Tibial nerve (tissue), 4 donors: ENCODE measurements at places on chromosomes 1 and 21. TPM values are rescaled to one million over a fixed set of nuclear protein-coding genes. Genes with fewer than 3 reads are reported as not detected.
A peak's percentile ranks its signal among the peaks of the same experiment; 100 is the strongest.

- no peaks in the 10 kb centered on the region for H3K27me3 ChIP-seq
- no peaks in the 10 kb centered on the region for H3K36me3 ChIP-seq
- no peak overlapping the region for H3K27ac ChIP-seq
- H3K4me3 ChIP-seq: no peak overlapping the region
- peak; percentile 24 for DNase-seq
These were observed 35.6 kb downstream of the MSTO1 start for GRCh38 chr1:155645648-155646047.

- H3K36me3 ChIP-seq: no peaks in the 10 kb centered on the region
- H3K27me3 ChIP-seq: no peaks in the 10 kb centered on the region
- H3K4me1 ChIP-seq: no peaks in the 10 kb centered on the region
- DNase-seq: no peak
- no peak overlapping the region for H3K27ac ChIP-seq
These were observed 102.1 kb downstream of the SNX7 start for GRCh38 chr1:98763488-98764150.

- no peak overlapping the region for H3K27ac ChIP-seq
- H3K36me3 ChIP-seq: no peaks in the 10 kb centered on the region
- DNase-seq: no peak
- H3K4me3 ChIP-seq: no peak overlapping the region
These were observed 17.4 kb upstream of the FASLG start for GRCh38 chr1:172641492-172641891.

DNA sequence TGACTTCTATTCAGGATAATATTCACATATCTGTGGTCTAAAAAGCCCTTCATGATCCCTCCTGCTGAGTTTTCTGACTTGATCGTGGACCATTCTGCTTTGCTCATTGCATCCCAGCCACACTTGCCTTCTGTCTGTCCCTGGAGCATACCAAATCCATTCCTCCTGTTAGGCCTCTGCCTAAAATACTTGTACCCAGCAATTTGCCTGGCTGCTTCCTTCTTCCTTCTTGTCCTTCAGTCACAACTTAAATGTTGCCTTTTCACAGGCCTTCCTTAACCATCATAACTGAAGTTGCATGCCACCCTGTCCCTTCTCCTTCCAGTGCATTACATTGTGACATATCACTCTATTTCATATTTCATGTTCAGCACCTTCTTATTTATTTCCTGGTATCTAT is 4.3 kb downstream of the CR2 start:
- H3K36me3 ChIP-seq: no peaks in the 10 kb centered on the region
- H3K27me3 ChIP-seq: no peaks in the 10 kb centered on the region
- DNase-seq: no peak

GRCh38 chr1:182146286-182146685 is 84.8 kb upstream of the ZNF648 start:
- H3K4me1 ChIP-seq: peaks cover 49% of the 10 kb centered on the region
- no peaks in the 10 kb centered on the region for H3K36me3 ChIP-seq
- no peaks in the 10 kb centered on the region for H3K27me3 ChIP-seq

DNA sequence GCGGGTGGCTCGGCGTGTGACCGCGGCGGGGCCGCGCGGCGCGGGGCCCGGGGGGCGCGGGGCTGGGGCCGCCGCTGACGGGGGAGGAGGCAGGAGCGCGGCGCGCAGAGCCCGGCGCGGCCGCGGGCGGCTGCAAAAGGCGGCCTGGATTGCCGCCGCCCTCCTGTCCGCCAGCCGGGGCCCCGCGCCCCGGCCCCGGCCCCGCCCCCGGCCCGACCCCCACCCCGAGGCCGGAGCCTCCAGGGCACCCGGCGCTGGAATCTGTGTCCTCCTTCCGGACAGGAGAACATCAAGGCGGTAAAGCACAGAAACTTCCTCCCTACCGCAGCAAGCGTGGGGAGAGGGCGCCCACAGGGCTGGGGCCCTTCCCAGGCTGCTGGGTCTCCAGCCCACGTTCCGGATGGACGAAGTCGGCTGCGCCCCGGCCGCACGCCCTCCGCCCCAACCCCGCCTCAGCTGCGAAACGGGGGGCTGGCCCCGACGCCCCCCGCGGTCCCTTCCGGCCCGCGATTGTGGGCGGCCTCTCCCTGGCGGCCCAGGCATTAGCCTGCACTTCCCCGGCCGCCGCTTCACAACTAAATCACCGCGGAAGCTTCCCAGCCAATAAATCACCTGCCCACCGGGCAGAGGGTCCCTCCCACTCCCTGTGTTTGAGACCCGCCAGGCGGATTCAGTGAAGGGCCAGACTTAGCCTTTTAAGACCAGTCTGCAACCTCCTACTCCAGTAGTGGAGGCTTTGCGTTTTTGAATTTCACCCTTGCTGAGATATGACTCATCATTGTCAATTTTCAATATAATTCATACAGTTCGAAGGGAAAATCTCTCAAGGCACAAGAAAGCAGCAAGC is 106.0 kb downstream of the SLC45A1 start:
- H3K36me3 ChIP-seq: peaks cover 8% of the 10 kb centered on the region
- H3K4me1 ChIP-seq: peaks cover 62% of the 10 kb centered on the region
- peak; percentile 42 for DNase-seq
- H3K27me3 ChIP-seq: no peaks in the 10 kb centered on the region

DNA sequence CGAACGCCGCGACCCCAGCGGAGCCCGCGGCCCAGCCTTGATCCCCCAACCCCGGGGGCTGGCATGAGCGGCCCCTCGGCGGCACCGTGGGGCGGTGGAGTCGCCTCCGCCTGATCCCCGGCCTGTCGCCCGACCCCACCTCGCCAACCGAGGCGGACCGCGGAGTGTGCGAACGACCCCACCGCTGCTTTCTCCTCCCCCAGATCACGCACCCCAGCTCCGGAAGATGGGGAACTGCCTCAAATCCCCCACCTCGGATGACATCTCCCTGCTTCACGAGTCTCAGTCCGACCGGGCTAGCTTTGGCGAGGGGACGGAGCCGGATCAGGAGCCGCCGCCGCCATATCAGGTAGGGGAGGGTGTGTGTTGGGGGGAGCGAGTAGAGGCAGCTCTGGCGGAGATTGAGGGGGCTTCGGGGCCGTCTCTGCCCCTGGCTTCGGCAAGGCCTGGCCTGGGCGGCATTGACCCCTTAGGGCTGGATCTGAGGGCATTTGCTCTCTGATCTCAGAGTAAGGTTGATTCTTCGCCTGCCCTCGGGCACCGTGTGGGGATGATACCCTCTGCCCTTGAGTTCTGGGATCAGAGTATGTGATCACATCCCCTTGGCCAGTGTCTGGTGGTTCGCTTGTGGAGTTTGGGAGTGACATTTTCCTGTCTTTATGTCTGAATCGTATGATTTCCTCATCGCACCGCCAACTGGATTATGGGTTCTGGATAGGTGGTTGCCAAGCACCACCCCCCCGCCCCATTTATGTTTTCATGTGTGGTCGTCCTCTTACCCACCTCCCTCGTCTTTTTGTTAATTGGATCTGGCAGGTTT is 668 bp downstream of the RNF11 start:
- H3K4me1 ChIP-seq: peaks cover 27% of the 10 kb centered on the region
- peak overlapping the region; percentile 93 for H3K27ac ChIP-seq
- peak overlapping the region; percentile 84 for H3K4me3 ChIP-seq
- no peaks in the 10 kb centered on the region for H3K36me3 ChIP-seq
- H3K27me3 ChIP-seq: no peaks in the 10 kb centered on the region
- peak; percentile 43 for DNase-seq

GRCh38 chr1:9787702-9788101 is 36.1 kb downstream of the CLSTN1 start:
- no peak overlapping the region for H3K4me3 ChIP-seq
- H3K27ac ChIP-seq: no peak overlapping the region
- no peaks in the 10 kb centered on the region for H3K27me3 ChIP-seq
- H3K4me1 ChIP-seq: no peaks in the 10 kb centered on the region

- H3K27ac ChIP-seq: no peak overlapping the region
- no peak for DNase-seq
- no peaks in the 10 kb centered on the region for H3K4me1 ChIP-seq
- H3K36me3 ChIP-seq: no peaks in the 10 kb centered on the region
These were observed 9.4 kb downstream of the CR2 start for GRCh38 chr1:207463571-207463970.

- H3K4me1 ChIP-seq: no peaks in the 10 kb centered on the region
- DNase-seq: no peak
- no peaks in the 10 kb centered on the region for H3K36me3 ChIP-seq
- no peak overlapping the region for H3K27ac ChIP-seq
- H3K4me3 ChIP-seq: no peak overlapping the region
These were observed 123.4 kb upstream of the COL6A1 start for GRCh38 chr21:45858180-45858579.

GRCh38 chr1:35261412-35262120 is 6.9 kb upstream of the ZMYM4 start:
- DNase-seq: no peak
- no peaks in the 10 kb centered on the region for H3K36me3 ChIP-seq
- no peaks in the 10 kb centered on the region for H3K4me1 ChIP-seq
- no peak overlapping the region for H3K4me3 ChIP-seq
- H3K27me3 ChIP-seq: no peaks in the 10 kb centered on the region
- H3K27ac ChIP-seq: no peak overlapping the region

- DNase-seq: peak; percentile 42
- H3K36me3 ChIP-seq: no peaks in the 10 kb centered on the region
- no peaks in the 10 kb centered on the region for H3K4me1 ChIP-seq
- peak overlapping the region; percentile 72 for H3K27ac ChIP-seq
- peak overlapping the region; percentile 53 for H3K4me3 ChIP-seq
These were observed 1.7 kb downstream of the PLEKHG5 start for GRCh38 chr1:6489799-6490180.

DNA sequence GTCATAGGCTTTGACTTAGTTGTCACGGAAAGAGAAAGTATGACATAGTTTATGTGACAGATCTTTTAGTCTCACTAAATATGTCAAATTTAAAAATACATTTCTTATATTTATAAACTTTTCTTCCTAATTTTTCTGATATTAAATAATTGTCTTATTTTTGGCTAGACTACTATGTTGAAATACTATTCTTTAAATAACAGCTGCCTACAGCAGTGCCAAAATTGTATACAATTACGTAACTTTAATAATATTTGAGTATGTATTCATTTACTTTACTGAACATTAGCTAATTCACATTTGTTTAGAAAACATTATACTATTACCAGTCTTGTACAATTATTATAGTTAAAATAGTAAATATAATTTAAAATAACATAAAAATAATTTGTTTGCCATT is 137.4 kb downstream of the ADGRL4 start:
- no peak overlapping the region for H3K27ac ChIP-seq
- H3K4me1 ChIP-seq: no peaks in the 10 kb centered on the region
- no peaks in the 10 kb centered on the region for H3K27me3 ChIP-seq
- H3K36me3 ChIP-seq: no peaks in the 10 kb centered on the region

DNA sequence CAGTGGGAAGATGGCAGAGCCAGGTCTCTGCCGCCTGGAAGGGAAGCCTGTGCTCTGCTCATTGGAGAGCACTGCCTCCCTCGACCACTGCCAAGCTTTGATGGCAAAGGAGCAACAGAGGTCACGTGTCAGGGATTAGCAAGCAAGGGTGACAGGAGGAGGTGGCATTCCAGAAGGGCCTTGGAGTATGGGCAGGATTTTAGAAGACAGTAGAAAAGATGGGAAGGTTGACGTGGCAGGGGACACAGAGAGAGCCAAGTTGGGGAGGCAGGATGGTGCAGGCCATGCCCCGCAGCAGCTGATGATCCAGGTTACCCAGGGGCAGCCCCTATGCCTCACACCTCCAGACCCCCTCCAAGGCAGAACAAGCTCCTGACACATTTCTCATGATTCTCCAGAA is 21.9 kb upstream of the LBR start:
- peaks cover 16% of the 10 kb centered on the region for H3K4me1 ChIP-seq
- no peak overlapping the region for H3K4me3 ChIP-seq
- H3K27ac ChIP-seq: no peak overlapping the region
- no peaks in the 10 kb centered on the region for H3K27me3 ChIP-seq

DNA sequence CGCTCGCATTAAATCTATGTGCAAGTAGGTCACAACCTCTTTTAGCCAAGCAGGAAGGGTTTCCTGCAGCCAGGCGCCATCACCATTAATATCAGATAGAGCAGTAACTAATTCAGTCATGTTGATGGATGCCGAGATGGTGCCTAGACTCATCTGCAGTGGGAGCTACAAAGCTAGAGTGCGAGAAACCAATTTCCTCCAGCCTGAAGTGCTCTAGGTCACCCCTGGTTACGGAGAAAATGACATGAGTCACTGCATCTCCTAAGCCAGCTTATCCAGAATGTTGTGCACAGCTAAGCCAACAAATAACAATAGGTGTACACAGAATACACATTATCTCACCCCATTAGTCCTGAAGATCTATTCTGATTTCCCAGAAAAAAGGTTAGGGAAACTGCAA is 36.0 kb downstream of the OVAAL start:
- no peaks in the 10 kb centered on the region for H3K36me3 ChIP-seq
- no peaks in the 10 kb centered on the region for H3K27me3 ChIP-seq
- H3K4me3 ChIP-seq: no peak overlapping the region
- no peak for DNase-seq

GRCh38 chr1:187692799-187693198 is 864.0 kb downstream of the PLA2G4A start:
- no peaks in the 10 kb centered on the region for H3K4me1 ChIP-seq
- H3K27me3 ChIP-seq: no peaks in the 10 kb centered on the region
- no peak overlapping the region for H3K27ac ChIP-seq

DNA sequence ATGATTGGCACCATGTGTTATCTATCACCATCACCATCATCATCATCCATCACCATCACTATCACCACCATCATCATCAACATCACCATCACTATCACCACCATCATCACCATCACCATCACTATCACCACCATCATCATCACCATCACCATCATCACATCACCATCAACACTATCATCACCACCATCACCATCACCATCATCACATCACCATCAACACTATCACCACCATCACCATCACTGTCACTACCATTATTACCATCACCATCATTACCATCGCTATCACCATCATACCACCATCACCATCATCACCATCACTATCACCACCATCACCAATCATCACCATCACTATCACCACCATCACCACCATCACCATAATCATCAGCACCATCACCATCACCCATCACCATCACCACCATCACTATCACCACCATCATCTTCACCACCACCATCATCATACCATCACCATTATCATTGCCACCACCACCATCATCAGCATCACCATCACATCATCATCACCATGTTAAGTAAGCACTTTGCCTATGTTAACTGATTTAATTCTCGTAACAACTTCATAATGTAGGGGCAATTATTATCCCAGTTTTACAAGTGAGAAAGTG is 112.8 kb downstream of the LIPI start:
- no peak overlapping the region for H3K4me3 ChIP-seq
- H3K27me3 ChIP-seq: no peaks in the 10 kb centered on the region

- peaks cover 9% of the 10 kb centered on the region for H3K4me1 ChIP-seq
- H3K4me3 ChIP-seq: no peak overlapping the region
- no peak overlapping the region for H3K27ac ChIP-seq
- H3K27me3 ChIP-seq: peaks cover 3% of the 10 kb centered on the region
These were observed 54.2 kb upstream of the SSBP3 start for GRCh38 chr1:54460351-54460750.

The HES5 gene
- total RNA-seq: 0.87 TPM

The PIK3CD gene
- 8.2 TPM for total RNA-seq

The FNDC10 gene
- total RNA-seq: 1.7 TPM

The C1QB gene
- 374 TPM for total RNA-seq

The FAM229A gene
- 23.5 TPM for total RNA-seq

The KRTAP24-1 gene
- not detected for total RNA-seq

The DEDD gene
- total RNA-seq: 20.1 TPM

The CR2 gene
- total RNA-seq: not detected

The DCST1 gene
- total RNA-seq: 0.90 TPM

The RGS8 gene
- total RNA-seq: not detected

The RNASEL gene
- total RNA-seq: 9.8 TPM

The KCNJ15 gene
- 0.44 TPM for total RNA-seq

The PPIAL4G gene
- total RNA-seq: not detected
